ENCODE measurements at places on chromosomes 4 and X.

- no peak for DNase-seq
Measured at GRCh38 chr4:17033768-17034181, 135.3 kb upstream of the LDB2 start.

- no peak for DNase-seq
Measured at GRCh38 chr4:23972187-23972586, 82.3 kb upstream of the PPARGC1A start.

DNA sequence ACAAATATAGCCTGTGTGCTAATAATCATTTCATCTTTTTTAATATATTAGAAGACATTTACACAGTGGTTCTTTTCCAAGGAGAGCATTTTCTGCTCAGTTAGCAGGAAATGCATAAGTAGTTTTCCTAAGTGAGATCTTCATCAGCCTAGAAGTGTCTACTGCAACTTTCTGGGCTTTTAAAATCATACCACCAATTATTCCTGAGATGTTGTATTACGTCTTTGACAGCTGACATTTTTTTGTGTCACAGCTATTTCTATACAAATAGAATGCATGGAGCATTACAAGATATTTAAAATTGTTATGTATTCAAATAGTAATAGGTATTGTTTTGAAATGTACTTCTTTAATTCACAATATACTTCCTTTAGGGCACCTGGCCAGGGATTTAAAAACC, 158.0 kb downstream of the GRID2 start:
- no peak for DNase-seq

- no peak for DNase-seq
Measured at GRCh38 chrX:39493168-39493567, 604.6 kb downstream of the BCOR start.

DNA sequence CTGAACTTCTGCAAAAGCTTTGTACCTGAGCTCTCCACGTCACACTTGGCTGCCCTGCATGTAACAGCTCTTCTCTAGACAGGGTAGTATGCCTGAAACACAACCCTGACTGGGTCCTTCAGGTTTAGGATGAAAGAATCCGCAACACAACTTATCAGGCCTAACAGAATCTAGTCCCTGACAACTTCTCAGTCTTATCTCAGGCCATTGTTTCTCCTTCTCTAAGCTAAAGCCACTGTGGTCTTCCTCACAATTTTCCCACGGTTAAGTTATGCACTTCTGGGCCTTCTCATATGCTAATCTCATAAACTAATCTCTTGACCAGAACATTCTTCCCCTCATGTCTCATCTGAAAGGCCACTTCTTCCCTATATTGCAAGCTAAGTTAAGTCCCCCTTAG, 10.8 kb upstream of the TMPRSS11B start:
- DNase-seq = no peak

DNA sequence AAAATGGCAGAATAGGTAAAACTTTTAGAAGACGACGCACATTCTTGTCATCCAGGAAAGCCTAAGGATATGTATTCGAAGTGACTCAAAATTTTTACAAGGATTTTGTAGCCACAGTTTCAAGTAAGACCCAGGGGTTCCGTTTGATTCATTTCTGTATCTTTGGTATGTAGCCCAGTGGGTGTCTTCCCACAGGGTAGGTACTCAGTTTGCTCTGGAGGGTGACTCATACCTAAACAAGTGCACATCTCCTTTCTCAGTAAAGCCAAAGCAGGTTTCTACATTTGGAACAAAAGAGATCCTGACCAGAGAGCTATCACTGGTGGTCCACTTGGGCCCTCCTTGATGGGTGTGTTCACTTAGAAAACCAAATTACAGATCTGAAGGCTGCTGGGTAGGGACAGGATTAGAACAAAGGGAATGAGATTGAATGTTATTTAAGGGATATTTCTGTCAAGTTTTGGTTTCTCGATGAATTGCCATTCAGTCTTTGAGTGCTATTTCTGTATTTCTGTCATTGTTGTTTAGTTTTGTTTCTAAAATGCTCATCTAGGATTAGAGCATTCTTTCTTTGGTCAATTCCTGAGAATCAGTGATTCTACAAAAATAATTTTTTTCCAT, 56.1 kb downstream of the PLS3 start:
- no peak for DNase-seq

GRCh38 chr4:146916479-146917076, 29.1 kb downstream of the TTC29 start:
- DNase-seq = no peak

DNA sequence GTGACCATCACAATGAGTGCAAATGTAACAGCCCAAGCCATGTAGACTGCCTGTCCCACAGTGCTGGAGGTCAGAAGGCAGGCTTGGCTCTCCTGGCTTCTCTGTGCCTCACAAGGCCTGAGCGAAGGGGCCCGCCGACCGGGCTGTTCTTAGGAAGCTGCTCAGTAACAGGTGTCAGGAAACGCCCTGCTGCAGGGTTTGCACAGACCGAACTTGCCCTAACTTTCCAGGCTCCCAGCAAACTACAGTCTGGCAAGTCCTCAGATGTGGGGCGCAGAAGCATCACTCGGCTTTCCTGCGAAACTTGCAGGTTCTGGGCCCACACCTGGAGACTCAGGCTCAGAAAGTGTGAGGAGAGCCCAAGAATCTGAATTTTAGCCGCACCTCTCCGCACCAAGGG, 87.6 kb downstream of the CRMP1 start:
- no peak for DNase-seq

- no peak for DNase-seq
Measured at GRCh38 chr4:7842384-7843279, 97.0 kb downstream of the AFAP1 start.

GRCh38 chrX:92247076-92247475, 467.9 kb downstream of the PCDH11X start:
- no peak for DNase-seq

DNA sequence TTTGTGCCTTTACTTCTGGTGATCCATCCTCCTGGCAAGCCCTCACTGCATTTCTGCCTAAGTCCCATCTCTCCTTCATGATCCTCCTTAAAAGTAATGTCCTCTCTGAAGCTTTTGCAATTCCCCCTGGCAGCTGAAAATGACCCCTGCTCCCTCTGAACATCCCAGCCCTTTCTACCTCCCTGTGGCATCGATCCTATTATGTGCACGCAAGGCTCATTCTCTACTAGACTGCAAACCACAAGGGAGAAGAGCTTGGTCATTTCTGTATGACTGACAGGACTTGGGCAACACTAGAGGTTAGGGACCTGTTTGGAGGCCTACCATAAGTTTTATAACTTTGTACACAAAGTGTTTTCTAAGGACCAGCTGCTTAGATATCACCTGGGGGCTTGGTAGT, 50.8 kb upstream of the RAP2C start:
- no peak for DNase-seq

GRCh38 chrX:50333308-50333707, 128.7 kb downstream of the CCNB3 start:
- no peak for DNase-seq

DNA sequence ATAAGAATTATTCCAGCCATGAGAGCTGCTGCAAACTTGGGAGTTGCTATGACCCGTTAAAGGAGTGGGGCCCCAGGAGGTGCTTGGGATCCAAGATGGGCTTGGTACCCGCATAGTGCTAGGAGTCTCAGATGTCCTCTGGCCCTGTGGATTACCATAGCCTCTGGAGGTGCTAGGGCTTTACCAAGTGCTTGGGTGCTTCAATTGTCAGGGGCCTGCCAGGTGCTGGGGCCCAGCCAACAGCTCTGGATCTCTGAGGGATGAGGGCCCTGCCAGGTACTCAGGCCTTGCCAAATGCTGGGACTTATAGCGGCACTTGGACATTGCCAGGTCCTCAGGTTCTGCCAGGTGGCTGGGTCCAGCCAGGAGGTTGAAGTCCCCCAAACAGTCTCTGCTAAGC, 32.0 kb upstream of the USP51 start:
- DNase-seq = no peak

- DNase-seq = no peak
Measured at GRCh38 chr4:17997129-17997528, 24.4 kb downstream of the LCORL start.

GRCh38 chr4:148926276-148927260, 484.4 kb upstream of the NR3C2 start:
- DNase-seq = no peak

- DNase-seq = no peak
Measured at GRCh38 chr4:101037249-101037648, 310.1 kb downstream of the PPP3CA start.

GRCh38 chrX:17459661-17460060, 84.7 kb downstream of the NHS start:
- DNase-seq = no peak

Measured in KG1 (cell line).